ENCODE measurements at places on chromosomes 6 and 20. TPM values are rescaled to one million over a fixed set of nuclear protein-coding genes. Genes with fewer than 3 reads are reported as not detected.
A peak's percentile ranks its signal among the peaks of the same experiment; 100 is the strongest.

ABHD16B gene
- total RNA-seq = not detected

GRCh38 chr6:37069639-37070038 lies 64.2 kb downstream of the FGD2 start:
- DNase-seq = no peak

SLC17A3 gene
- total RNA-seq = 0.11 TPM

GRCh38 chr6:39203436-39204159 lies 25.7 kb downstream of the KCNK5 start:
- no peak for DNase-seq

DNA sequence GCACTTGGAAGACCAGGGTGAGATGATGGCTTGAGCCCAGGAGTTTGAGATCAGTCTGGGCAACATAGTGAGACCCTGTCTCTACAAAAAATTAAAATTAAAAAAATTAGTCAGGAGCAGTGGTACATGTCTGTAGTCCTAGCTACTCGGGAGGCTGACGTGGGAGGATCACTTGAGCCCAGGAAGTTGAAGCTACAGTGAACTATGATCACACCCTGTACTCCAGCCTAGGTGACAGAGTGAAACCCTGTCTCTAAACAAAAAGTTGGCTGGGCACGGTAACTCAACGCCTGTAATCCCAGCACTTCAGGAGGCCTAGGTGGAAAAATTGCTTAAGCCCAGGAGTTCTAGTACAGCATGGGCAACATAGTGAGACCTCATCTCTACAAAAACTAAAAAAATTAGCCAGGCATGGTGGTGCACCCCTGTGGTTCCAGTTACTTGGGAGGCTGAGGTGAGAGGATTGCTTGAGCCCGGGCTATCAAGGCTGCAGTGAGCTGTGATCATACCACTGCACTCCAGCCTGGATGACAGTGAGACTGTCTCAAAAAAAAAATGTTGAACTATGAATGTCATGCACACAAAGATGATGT lies 60.8 kb upstream of the MYL9 start:
- no peak for DNase-seq

ZNF165 gene
- total RNA-seq = 2.0 TPM

ARMC12 gene
- total RNA-seq = not detected

DNA sequence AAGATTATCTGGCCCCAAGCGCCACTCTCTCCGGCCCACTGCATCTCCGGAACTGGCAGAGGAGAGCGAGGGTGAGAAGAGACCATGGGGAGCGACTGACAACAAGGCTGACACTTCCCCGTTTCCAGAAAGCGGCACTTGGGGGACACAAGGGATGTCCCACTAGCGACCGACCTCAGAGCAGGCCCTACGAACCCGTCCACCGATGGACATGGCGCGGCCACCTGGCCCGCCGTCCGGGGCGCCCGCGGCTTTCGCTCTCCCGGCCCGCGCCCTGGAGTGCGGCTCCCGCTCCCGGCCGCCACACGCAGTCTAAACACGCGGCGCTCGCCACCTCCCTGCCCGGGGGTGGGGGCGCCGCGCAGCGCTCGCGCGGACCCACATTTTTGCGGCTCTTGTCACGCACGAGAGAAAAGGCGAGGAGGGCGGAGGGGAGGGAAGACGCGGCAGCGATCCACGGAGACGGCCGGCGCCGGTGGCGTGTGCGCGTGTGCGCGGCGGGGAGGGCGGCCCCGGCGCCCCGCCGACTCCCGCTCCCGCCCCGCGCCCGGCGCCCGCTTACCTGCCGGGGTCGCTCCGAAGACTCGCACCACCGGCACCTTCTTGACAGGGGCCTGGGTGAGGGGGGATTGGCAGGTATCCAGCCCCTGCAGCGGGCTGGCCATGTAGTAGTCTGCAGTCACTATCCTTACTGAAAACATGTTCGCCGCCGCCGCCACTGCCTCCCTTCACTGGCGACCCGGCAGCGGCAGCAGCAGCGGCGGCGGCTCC lies 645 bp downstream of the REV3L start:
- peak; percentile 34 for DNase-seq

- no peak for DNase-seq
Measured at GRCh38 chr20:24783631-24784492, 165.2 kb upstream of the CST7 start.

- DNase-seq = no peak
Measured at GRCh38 chr20:2742431-2742830, 49.9 kb downstream of the EBF4 start.

DNA sequence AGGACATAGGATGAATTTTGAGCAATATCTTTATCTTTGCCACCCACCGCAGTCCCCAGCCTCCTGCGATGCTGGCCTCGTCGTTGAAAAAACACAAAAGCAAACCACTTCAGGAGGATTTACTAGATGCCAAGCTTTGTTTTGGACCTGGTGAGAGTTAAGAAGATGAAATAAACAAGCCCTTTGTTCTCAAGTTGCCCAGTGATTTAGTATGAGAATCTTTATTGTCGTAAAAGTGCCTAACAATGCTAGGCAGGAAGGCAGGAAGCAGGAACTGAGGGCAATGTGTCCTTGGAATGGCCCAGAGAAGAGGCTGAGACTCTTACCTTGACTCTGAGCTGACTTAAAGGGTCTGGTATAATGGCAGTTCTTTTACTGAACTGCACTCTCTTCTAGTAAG lies 116.0 kb downstream of the TRMT11 start:
- DNase-seq = no peak

DNA sequence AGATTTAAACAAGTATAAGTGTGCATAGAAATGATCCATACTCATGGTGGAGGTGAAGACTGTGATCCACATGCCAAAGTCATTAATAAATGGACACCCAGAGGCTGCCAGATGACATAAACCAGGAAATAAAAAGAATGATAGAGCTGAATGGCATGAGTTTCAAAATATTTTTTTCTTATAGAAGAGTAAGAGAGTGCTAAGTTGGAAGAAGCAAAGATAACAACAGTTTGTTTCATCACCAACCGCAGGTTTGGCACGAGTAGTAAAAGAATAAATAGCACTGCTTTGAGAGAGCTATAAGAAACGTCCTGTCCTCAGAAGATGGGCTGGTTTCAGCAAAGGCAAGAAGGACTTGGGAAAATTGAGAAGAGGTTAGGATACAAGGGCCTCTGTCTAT lies 246.9 kb downstream of the UBE3D start:
- no peak for DNase-seq

NR2E1 gene
- total RNA-seq = not detected

Data from activated T-cell treated with anti-CD3 and anti-CD28 coated beads, Interleukin-2, amount 50 U/mL, for 4 hours (primary cell).